ENCODE measurements at places on chromosomes 13 and 19.

DNA sequence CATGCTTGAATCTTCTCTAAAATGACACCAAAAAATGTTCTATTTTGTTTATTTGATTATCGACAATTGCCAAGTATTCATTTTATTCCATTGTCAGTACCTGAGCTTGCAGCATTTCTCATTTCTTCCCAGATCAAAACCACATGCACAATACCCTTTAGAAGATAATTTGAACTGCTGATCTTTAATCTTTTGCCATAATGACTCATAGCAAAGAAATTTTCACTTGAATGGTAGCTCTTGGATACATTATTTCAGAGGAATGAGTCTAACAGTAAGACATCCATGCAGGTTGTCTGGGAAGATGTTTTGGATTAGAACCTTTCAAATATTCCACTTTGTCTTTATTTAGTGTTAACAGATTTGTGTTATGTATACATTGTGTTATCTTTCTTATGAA is 42.0 kb upstream of the RXFP2 start:
- DNase-seq: no peak

DNA sequence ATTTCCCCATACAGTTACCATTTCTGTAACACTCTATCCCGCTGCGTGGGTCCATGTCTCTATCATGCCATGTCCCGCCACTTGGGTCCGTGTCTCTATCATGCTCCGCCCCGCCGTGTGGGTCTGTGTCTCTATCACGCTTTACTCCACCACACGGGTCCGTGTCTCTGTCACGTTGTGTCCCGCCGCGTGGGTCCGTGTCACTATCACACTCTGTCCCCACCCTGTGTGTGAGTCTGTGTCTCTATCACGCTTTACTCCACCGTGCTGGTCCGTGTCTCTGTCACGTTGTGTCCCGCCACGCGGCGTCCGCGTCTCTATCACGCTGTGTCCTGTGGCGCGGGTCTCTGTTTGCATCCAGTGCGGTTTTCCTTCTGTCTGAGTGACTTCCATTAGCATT is 11.6 kb downstream of the ADPRHL1 start:
- DNase-seq: no peak

DNA sequence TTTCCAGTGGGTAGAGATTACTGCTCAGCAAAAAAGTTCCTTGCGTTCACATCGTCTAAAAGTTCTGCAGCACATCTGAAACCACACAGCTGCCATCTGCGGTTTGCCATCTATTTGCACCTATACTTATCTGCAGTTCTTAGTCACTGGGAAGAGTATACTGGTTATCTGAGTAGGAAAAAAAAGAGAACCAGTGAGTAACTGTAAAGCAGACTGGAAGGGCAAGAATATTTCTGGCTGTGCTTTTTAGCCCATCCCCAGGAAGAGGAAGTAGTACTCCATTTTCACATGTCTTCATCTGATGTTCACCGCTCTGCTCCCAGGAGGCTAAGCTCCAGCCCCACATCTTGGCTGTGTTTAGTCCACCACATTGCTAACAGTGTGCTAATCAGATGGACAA is 35.6 kb downstream of the EFNB2 start:
- no peak for DNase-seq

DNA sequence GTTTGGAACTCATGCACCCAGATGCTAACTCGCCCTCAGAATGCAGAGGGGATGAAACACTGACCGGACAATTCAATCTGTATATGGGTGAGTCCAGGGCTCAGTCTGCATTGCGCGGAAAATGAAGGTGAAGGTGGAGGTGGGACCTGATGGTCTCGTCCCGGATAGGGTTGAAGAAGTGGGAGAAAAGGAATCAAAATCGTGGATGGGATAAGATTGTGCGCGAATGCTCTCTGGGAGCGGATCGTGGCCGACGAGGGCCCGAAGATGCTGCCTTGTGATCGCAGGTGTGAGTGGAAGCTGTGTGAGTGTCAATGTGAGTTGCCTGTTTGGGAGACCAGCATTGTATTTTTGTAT is 594 bp upstream of the ZNF850 start:
- DNase-seq: no peak

GRCh38 chr13:36888645-36889044 is 31.4 kb downstream of the SMAD9 start:
- no peak for DNase-seq

- no peak for DNase-seq
These were observed at the start of gene IGLON5 for GRCh38 chr19:51311351-51312257. TSS of gene IGLON5 (plus strand) at chr19:51311644. CDS start at chr19:51311848, 204 bp downstream.

DNA sequence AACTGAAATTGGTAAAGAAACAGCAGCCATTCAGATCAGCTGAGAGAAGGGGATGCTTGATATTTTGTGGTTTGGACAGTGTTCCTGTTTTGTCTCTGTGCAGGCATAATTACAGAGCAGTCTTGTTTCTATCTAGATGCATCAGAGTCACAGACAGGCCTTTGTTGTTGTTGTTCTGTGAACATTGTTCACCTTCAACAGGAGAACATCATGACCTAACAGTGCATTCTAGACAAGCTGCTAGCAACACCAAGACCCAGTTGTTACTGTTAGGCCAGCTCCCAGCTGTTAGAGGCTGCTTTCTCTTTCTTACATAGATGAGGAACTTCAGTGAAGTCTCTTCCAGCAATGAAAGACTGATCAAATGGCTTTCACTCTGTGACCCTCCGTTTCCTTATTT is 8.5 kb upstream of the LSR start:
- peak; percentile 21 for DNase-seq

DNA sequence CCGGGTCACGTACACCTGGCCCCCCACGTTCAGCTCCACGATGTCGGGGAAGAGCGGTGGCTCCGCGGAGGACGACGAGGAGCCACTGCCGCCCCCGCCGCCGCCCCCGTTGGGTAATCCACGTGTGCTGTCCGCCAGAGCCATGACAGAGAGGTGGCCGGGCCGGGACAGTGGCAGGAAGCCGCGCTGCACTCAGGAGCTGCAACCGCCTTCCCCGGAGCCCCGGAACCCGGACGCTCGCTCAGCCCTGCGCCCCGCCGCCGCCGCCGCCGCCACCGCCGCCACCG is 257 bp downstream of the KCTD12 start:
- DNase-seq: no peak

DNA sequence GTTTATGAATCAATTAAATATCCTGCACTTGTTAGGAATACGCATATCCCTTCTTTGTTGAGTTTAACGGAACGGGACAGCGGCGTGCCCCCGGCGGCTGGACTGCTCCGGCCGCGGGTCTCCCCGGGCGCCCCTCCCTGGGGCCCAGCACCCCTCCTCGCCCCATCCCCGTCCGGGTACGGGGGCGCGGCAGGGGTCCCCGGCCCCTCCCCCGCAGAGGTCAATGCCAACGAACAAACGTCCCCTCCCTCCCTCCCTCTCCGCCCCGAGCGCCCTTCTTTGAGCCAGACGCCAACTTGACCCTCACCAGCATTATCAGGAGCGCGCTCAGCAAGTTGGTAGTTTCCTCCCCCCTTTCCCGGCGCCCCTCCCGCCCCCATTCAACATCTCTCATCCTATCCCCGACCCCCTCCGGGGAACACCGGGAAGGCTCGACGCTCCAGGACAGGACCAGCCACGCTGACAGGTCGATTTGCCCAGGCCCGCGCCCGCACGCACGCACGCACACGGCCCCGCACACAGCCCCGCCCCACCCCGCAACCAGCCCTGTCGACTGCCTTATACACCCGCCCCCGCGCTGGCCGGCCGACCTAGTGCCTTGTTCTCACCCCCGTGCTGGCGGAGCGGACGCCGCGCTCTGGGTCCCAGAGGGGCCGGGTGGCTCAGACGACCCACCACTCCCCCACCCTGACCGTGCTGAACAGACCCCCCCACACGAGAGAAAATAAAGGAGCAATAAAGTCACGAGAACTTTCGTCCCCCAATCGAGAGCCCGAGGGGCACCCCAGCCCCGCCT is 5.0 kb downstream of the LYL1 start:
- peak; percentile 73 for DNase-seq

DNA sequence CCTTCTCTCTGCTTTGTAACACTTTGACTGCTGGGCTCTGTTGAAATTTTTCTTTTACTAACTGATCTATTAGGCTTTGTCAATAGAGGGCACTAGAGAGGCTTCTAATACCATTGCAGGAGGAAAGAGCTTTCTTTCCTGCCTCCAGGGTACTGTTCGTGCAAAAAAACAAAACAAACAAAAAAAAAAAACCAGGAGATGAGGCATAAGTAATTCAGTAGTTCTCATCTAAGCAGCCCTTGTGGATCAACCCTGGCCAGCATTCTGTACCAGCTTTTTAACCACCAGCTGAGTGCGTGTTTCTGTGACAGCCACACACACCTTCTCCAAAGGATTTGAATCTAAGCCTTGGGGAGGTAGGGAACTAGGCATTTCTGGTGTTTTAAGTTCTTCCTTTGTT is 1707.6 kb upstream of the SLC10A2 start:
- DNase-seq: no peak

DNA sequence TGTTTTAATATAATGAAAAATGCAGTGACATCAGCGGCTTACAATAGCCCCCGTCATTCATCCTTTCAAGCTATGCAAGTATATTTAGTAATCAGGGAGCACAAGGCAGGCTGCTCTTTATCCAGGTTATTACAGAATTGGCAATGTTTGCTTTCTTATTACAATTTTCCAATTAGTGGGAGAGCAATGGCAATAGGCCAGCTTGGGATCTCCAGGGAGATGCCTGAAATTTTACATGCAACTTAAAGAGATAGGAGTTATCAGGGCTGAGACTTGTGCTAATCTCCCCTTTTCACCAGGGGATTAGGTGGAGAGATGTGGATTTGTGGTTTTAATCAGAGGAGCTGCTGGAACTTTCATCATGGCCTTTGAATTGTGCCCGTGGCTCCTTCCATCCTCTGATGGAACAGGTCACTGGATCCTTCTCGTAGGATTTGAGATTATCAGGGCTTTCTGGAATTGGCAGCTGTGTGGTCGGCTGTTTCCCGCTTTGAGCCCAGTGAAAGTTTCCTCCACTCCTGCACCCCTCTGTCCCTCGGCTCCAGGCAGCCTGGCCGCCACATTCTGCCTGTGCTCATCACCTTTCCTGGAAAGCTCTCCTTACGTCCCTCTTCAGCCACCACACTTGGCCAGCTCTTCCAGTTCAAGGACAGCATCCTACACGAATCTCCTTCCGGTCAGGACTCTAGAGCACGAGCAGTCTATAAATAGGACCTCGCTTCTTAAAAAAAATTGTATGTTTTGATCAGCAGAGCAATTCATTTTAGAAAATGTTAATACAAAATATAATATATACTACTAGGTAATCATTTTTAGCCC is 47.0 kb downstream of the CBY2 start:
- DNase-seq: no peak

DNA sequence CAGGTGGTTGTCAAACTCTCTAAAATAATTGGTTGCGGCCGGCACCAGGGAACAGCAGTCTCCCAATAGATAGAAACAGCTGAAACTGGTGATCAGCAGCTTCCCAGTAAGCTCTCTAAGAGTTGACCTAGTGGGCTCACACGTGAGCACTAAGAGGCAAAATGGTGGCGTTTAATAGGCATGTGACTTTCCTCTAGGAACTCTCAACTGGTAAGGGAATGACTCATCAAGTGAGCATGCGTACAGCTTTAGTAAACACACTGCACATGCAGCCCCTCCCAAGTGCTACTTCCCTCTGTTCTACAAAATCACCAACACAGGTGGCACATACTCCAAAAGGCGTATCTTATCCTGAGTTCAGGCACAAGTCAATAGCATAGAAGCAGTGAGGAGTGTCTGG is 41.7 kb downstream of the TNFSF11 start:
- DNase-seq: no peak

DNA sequence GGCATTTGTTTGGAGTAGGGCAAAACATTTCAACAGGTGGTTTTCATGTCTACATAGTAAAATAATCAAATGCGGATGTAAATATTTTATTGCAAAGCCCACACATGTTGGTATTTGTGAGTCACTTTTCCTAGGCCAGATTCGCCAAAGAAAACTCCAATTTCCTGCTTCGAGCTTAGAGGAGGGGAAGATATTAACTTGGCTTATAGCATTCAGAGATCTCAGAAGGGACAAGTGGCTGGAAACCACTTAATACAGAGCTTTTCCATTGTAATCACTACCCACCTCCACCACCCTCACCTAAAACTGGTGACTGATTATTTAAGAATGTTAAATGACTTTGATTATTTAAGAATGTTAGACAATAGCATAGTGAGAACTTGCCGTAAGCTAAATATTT is 530.6 kb upstream of the SPRY2 start:
- no peak for DNase-seq

DNA sequence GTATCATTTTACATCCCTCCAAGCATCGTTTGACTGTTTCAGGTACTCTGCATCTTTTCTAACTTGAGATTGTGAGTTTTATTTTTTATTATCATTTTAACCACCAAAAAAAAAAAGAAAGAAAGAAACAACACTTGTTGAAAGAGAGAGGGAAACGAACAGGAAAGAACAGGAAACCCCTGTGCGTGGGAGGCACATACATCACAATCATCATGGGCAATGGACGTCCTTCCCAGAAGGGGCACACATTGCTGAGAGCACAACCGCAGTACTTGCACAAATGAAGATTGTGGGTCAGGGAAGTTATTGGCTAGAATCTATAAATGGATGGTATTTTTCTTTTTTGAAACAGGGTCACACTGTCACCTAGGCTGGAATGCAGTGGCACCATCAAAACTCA is 1.7 kb downstream of the CLC start:
- no peak for DNase-seq

DNA sequence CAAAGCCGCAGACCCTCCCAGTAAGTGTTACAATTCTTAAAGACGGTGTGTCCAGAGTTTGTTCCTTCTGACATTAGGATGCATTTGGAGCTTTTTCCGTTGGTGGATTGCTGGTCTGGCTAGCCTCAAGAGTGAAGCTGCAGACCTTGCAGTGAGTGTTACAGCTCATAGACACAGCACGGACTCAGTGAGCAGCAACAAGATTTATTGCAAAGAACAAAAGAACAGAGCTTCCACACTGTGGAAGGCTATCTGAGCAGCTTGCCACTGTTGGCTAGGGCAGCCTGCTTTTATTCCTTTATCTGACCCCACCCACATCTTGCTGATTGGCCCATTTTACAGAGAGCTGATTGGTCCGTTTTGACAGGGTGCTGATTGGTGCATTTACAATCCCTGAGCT is 242.8 kb upstream of the SGCG start:
- no peak for DNase-seq

GRCh38 chr19:3387645-3388589 is 21.5 kb downstream of the NFIC start:
- DNase-seq: no peak

- no peak for DNase-seq
These were observed 3.1 kb downstream of the SHISA2 start for GRCh38 chr13:26048741-26049140.

Measured in GDM1 (cell line).